ENCODE measurements at places on chromosomes 2 and 18.

GRCh38 chr2:96174251-96175144, 29.3 kb upstream of the DUSP2 start:
- peak; percentile 50 for DNase-seq

GRCh38 chr2:105803337-105803736, 58.6 kb downstream of the NCK2 start:
- DNase-seq = no peak

- DNase-seq = peak; percentile 57
These were observed at the start of gene NPPC for GRCh38 chr2:231926180-231926741. Gene NPPC, minus strand, starts transcription at chr2:231926396. Its CDS starts 147 bp downstream, at chr2:231926249.

- DNase-seq = no peak
These were observed 122.9 kb downstream of the TXNL1 start for GRCh38 chr18:56515522-56515921.

GRCh38 chr2:33665039-33665438, 65.9 kb upstream of the FAM98A start:
- peak; percentile 1 for DNase-seq

DNA sequence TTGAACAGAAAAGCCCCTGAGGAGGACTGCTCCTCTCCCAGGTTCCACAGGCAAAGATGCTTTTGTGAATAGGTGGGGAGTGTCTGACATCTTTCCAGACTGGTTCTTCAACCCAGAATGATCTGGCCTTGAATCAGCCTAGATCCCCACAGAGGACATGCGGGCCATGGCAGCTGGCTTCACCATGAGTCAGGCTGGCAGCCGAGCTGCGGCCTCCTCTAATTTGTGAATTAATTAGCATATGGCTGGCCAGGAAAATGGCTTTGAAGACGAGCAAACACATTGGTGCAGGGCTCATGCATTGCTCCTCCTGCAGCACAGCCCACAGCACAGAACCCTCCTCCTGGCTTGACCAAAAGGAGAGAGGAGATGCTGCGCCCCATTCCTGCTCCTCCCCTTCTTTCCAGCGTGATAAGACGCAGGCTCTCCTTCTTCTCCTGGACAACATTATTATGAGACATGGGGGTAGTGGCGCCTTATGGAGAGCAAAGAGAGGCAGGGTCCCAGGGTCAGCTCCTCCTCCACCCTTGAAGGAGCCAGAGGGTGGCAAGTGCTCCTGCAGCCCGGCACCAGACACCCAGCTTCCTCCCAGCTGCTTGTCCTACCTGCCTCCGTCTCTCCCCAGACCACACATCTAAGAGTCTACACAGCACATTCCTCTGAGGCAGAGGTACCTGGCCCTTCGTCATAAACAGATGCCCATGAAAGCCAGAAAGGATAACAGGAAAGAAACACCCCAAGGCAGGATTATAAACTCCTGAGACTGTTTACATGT, 66.7 kb downstream of the EDAR start:
- no peak for DNase-seq

GRCh38 chr2:39160982-39161381, 40.1 kb upstream of the SOS1 start:
- DNase-seq = peak; percentile 58

GRCh38 chr2:183607995-183608394, 483.8 kb downstream of the NUP35 start:
- no peak for DNase-seq

GRCh38 chr18:2508155-2508554, 63.1 kb downstream of the METTL4 start:
- DNase-seq = no peak

DNA sequence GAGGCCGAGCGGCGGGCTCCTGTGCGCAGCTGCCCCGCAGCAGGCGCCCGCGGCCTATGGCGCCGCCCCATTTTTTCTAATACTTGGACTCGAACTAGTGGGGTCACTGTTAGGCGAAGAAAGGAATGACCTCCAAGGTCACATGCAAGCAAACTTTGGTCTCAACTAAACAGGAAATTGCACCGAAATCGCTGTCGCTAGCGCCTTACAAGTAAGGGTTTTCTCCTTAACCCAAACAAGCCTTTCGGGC, 339 bp downstream of the ACAA2 start:
- DNase-seq = peak; percentile 38

DNA sequence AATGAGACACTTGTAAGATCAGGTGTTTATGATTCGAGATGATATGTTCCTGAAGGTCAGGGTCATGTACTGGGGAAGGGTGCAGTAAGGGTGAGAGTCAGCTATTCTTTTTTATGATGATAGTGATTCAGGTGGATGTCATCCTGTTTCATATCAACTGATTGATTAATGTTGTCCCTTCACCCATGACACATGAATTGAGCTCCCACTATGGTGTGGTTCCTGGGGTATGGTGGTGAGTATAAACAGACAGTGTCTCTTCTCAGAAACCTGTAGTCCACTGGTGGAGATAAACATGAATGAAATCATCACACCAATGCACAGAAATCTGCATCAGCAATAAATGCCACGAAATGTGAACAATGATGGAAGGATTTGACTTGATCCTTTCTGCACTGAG, 37.4 kb upstream of the PAX8 start:
- no peak for DNase-seq

DNA sequence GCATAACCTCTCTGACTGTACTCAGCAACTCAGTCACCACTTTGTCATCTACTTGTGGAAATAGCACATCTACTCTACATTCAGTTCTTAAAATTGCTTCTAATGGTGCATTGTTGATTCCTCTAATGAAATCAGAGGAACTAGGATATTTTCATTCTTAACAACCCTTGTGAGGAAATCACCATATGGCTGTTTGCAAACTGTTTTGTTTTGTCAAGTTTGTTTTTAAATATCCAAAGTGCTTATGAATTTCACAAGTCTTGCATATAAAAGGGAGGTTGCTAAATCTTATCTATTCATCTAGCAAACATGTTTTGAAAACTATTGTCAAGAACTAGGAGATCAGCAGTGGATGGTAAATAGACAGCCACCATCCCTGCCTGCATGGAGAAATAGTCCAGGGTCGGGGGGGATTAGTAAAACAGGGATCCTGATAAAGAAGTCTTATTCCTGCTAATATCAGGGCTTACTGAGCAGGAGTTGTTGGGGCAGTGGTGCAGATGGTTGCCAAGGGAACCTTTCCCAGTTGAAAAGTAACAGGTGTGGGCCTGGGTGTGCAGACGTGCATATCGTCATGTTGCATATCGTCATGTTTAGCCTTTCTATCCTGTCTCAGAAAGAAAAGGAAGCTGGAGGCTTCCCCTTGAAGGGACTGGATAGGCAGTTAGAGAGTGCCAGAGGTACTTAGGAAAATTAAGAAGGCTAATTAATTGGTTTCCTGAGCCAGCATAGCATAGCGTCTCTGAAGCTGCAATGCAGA, 7.5 kb upstream of the MYO3B start:
- no peak for DNase-seq

GRCh38 chr2:216665242-216665641, 30.1 kb downstream of the IGFBP5 start:
- DNase-seq = no peak

GRCh38 chr2:212124598-212124997, 414.0 kb downstream of the ERBB4 start:
- peak; percentile 10 for DNase-seq

DNA sequence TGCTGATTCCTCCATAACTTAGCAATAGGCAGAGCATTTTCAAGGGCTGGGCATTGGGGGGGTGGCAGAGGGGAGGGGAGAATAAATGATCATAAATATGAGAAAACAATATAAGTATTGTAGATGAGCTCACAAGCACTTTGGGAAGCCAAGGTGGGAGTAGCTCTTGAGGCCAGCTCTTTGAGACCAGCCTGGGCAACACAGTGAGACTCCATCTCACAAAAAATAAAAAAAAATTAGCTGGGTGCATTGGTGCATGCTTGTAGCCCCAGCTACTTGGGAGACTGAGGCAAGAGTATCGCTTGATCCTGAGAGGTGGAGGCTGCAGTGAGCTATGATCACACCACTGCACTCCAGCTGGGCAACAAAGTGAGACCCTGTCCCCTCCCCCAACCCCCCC, 75.9 kb downstream of the MYCN start:
- no peak for DNase-seq

DNA sequence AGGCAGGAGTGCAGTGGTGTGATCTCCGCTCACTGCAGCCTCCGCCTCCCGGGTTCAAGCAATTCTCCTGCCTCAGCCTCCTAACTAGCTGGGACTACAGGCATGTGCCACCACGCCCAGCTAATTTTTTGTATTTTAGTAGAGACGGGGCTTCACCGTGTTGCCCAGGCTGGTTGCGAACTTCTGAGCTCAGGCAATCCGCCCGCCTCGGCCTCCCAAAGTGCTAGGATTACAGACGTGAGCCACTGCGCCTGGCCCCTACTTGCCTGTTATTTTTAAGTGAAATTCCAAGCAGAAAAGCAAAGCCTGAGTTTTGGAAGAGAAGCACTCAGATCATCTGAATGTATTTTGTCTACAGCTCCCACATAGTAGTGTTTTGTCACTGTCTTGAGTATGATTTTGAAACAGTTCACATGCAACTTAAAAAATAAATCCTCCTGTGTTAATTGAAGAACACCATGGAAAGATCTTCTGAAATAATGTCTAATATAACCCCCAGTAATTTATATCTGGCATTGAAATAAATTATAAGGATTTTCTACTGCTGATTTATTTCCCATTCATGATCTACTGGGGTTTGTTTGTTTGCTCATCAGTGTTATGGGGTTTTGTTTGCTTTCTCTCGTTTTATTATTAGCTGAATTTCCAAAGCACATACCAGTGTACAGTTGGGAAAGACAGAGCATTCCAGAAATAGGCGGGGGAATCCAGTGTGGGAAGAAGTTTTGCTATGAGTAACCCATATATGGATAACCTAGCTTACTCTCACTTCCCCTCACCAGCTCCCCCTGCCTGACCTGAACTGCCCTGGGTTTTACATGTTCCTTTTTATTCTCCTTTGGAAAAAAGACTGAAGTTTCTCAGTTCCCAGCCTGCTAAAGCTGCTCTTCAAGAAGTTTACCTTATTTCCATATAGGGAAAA, 80.1 kb upstream of the MAP3K20 start:
- peak; percentile 85 for DNase-seq

GRCh38 chr2:120252225-120253020, at the start of gene RALB:
Gene RALB, plus strand, starts transcription at chr2:120252852. Its CDS starts 25,813 bp downstream, at chr2:120278665.
- DNase-seq = peak; percentile 99

- peak; percentile 80 for DNase-seq
These were observed 178.4 kb upstream of the EPAS1 start for GRCh38 chr2:46118656-46119371.
